ENCODE measurements at places on chromosomes 1 and 21.
A peak's percentile ranks its signal among the peaks of the same experiment; 100 is the strongest.

- ATAC-seq: no peak
These were observed 19.2 kb downstream of the FAM89A start for GRCh38 chr1:231020816-231021215.

GRCh38 chr1:225409051-225409450, 18.8 kb downstream of the LBR start:
- no peak for ATAC-seq

GRCh38 chr21:18334066-18334465, 69.5 kb downstream of the TMPRSS15 start:
- no peak for ATAC-seq

DNA sequence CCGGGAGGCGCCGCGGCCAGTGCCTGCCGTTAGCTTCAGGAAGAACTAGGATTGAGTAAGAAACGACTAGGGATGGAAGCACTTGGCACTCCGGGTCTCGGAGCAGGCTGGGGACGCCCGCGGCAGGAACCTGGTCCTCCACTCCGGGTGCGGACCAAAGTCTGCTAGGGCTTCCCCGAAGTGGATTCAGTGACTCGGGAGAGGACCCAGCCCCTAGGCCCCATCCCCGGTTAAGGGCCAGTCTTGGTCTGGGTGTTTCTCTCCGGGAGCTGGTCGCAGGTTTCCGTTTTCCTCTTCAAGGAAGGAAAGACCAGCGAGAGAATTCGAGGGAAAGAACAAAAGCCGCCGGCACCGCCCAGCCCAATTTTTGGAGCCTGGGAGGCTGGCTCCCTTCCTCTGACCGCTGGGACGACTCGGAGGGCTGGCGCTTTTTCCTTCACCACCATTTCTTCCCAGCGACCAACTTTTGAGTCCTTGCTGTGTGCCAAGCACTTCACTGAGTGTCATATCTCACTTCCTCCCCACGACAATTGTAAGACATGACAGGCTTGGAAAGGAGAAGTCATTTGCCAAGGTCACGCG, 16.8 kb upstream of the STMN1 start:
- peak; percentile 49 for ATAC-seq
